Diencephalon (tissue), 1 donor: ENCODE measurements at places on chromosomes 3 and 15. TPM values are rescaled to one million over a fixed set of nuclear protein-coding genes. Genes with fewer than 3 reads are reported as not detected.

Gene PROK2
- 5.5 TPM for total RNA-seq

Gene C3orf18
- total RNA-seq, result 28.1 TPM

Gene ZMAT3
- total RNA-seq, result 24.7 TPM

Gene HGD
- total RNA-seq, result 0.69 TPM

Gene CD80
- total RNA-seq, result under 0.01 TPM

Gene DLL4
- 5.1 TPM for total RNA-seq

Gene INTS14
- total RNA-seq, result 28.6 TPM

Gene TMCO5A
- not detected for total RNA-seq

Gene GABRB3
- total RNA-seq, result 141 TPM

Gene BCHE
- total RNA-seq, result 38.1 TPM

Gene ONECUT1
- total RNA-seq, result 4.6 TPM

Gene POTEB
- total RNA-seq, result not detected

Gene CISH
- 0.46 TPM for total RNA-seq
